Activated T-cell treated with anti-CD3 and anti-CD28 coated beads for 1 hour (primary cell): ENCODE measurements at places on chromosomes 7 and 10.

- DNase-seq: peak; percentile 37
Observed at GRCh38 chr10:62681211-62681940, 123.1 kb upstream of the ADO start.

GRCh38 chr10:45379891-45380540 lies 6.0 kb downstream of the ALOX5 start:
- DNase-seq: no peak

DNA sequence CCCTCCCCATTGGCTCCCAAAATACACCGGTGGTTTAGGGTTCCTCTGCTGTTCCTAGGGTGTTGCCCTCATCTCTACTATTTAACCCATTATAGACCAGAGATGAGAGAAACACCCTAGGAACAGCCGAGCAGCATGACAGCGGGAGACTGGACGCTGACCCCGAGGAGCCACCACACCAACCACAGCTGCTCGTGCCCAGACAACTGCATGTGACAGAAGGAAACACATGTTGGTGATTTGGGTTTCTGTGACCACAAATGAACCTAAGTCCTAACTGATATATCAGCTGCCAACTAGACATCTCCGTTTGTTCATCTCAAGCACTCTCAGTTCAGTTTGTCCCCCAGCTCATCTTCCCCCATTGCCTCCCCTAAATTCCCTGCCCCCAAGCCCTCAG lies 13.4 kb downstream of the CFAP43 start:
- no peak for DNase-seq

DNA sequence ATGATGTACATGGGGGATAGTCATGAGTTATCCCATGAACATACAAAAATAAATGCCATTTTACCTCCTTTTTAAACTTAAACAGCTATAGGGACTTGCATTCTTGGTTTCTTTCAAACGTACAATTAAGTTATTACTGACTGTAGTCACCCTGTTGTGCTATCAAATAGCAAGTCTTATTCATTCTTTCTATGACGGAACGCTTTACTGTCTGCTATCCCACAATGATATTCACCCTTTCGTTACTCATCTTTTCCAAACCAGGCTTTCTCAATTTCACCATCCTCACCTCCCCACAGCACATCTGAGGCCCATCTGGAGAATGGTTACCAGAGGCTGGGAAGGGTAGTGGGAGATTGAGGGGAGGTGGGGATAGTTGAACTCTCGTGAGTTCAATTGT lies 218.8 kb downstream of the PHF14 start:
- no peak for DNase-seq

DNA sequence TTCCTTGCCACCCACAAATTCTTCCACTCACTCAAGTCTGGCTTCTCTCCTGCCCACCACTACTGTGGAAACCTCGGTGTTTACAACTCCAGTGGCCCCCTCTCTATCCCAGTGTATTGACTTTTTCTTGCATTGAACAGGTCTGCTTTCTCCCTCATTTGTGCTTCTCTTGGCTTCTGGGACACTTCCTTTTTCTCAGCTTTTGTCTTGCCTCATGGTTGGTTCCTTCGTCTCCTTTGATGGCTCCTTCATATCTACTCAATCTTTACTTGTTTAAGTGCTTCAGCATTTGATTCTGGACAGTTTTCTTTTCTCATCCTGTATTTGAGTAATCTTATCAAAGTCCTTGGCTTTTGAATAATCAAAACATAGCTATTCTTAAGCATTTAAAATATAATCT lies 35.9 kb upstream of the FAM3C start:
- no peak for DNase-seq

DNA sequence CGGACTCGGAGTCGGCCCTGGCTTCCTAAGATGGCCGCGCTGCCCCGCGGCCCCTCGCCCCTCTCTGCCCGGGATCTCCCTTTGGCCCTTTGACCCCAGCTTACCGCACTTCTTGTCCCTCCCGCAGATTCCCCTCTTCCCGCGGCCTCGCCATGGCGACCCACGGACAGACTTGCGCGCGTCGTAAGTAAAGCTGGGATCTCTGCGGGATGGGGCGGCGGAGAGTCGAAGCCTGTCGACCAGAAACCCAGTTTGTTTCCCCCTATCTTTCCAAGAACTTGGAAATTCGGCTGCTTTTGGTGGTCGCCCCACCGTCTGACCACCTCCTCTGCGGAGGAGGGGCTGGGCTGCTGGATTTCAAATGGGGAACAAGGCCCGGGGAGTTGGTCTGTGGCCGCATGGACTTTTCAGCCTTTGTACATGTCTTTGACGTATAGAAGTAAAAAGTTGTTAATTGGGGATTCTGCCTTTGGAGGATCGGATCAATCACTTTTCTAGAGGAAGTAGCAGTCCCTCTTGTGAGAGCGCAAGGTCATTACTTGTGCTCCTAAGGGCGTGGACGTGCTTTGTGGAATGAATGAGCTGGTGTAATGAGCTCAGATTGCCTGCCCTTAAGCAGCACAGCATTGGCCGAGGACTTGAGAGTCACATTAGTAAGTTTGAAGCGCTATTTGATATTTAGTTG lies 553 bp downstream of the VDAC2 start:
- no peak for DNase-seq

DNA sequence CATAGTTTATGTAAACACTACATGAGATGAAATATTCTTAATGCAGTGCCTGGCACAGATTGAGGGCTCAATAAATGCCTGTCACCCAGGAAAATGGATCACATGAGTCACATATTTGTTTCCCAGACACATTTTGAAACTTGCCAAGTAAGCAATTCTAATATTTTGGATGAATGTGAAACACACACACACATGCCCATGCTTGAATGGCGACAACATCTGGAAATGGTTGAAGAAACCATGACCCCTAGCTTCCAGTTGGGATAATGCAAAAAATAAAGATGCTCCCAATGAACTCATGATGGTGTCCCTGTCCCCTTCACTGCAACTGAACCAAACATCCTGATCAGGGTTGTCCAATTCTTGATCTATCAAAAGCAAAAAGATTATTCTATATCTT lies 797.3 kb downstream of the XPNPEP1 start:
- DNase-seq: no peak

GRCh38 chr7:99679400-99680191 lies at the start of gene CYP3A5:
CYP3A5 (minus strand) TSS chr7:99679996; CDS start chr7:99679896, 100 bp downstream.
- DNase-seq: no peak

DNA sequence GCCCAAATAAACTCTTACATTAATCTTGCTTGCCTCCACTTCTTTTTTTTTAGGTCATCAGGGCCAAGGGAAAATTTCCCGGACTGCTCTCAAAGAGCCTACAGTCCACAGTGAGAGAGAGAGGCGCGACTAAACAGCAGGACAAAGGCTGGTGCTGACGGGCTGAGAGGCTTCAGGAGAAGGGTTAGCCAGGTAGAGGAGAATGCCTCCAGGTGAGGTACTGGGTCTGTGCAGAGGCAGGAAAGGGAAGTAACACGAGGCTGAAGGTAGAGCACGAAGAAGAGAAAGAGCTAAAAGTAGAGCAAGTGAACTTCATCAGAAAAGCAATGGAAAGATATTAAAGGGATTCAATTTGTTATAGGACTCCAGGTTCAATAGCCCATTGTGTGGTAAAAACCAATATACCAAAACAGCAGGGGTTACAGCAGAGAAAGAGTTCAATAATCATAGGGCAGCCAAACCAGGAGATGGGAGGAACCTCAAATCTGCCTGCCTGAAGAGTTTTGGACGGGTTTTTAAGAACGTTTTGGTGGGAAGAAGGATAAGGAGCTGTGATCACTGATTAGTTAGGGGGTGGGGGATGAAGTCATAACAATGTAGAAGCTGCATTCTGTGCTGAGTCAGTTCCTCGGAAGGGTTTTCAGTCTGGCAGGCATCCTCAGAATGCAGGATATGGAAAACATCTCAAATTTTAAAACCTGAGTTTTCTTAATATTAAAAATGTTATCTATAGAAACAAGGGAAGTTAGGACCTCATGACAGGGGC lies 171.5 kb downstream of the AKR1D1 start:
- no peak for DNase-seq

- no peak for DNase-seq
Observed at GRCh38 chr7:32026083-32026425, 44.2 kb downstream of the PDE1C start.

- DNase-seq: no peak
Observed at GRCh38 chr7:97595439-97595838, 136.4 kb upstream of the TAC1 start.

DNA sequence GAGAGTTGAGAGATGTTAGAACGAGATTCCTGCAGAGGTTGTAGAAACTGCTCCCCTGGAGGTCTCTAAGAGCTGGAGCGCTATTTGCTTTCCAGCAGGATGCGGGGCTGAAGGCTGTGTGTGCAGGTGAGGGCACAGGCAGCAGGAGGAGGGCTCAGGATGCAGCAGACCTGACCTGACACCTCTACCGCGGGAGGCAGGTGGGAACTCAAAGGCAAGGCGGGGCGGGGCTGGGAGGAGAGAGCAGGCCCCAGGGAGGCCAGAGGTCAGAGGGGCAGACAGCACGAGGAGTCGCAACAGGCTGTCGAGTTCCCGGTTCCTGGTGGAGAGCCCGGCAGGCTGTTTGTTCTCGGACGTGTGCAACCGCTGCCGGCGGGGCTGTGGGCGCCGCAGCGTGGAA lies 7.9 kb upstream of the CRTAC1 start:
- DNase-seq: no peak

DNA sequence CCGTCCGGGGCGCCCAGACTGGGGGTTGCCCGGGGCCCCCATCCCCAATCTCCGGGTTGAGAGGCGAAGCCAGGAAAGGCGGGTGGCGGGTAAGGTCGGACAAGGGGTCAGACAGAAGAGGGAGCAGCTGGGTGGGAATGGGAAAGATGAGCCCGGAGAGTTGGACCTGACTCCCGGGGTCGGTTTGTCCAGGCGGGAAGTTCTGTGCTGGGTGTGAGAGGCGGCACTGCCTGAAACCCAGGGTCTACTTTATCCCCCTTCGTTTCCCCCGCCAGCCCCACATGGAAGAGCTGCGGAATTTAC lies 675 bp downstream of the SLC4A2 start:
- no peak for DNase-seq

DNA sequence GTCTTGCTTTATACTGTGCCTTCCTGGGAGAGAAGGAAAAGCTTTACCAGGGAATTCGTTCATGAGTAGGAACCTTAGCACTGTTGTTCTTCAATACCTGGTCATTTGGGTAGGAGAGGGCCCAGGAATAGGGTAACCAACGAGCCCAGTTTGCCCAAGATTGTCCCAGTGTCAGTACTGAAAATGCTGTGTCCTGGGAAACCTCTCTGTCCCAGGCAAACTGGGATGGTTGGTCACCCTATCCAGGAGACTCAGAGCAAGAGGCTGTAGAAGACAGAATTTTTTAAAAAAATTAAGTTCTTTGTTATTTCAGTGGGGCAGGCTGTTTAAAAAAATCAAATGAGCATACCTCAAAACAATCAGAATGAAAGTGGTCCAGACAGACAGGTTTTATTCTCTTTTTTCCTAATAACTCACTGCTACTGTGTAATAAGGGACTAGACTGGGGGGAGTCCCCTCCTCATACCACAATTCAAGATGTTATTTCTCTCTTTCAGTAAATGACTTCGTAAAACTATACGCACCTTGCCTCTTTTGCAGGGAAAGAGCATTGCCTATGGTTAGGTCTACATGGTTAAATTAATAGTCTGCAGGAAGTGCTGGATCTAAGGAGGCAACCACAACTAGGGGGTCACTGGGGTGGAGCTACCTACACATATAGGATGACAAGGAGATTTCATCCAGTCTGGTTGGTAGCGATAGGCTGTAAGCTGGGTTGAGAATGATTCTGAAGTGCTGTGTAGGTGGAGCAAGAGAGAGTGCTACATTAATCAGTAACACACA lies 41.1 kb upstream of the FAM133B start:
- no peak for DNase-seq

DNA sequence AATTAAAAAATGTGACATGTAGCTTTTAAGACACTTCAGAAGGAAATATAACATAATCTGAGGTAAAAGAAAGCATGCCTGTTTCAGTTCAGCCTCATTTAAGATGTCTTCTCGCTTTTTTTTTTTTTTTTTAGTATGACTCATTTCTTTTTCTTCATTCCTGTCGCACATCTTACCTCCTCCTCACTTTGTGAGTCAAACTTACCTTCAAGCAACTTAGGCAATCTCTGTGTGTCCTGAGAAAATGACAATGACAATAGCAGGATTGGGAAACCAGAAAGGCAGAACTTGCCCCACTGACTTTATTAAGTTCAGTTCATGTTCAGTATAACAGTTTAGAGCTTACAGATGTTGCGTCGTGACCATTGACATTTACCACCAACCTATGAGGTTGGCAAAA lies 7.7 kb downstream of the PTN start:
- DNase-seq: no peak

GRCh38 chr7:3321206-3321605 lies 20.2 kb downstream of the SDK1 start:
- no peak for DNase-seq

DNA sequence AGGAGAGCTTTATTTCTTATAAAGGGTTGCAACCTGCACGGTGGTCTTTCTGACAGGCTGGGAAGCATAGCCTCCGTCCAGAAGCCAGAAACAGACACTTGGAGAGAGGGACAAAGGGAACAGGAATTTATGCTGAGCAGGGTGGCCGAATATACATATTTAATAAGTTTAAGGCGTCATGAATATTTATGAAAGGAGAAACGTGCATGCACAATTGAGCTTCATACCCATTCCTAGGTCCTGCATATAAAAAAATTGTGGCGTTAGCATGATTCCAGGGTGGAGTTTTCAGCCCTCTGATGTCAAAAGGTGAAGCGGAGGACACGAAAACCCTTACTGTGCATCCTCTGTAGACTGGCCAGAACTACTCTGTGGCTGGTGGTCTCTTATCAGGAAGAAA lies 10.7 kb downstream of the CCDC126 start:
- DNase-seq: no peak

- DNase-seq: no peak
Observed at GRCh38 chr7:45643630-45644029, 69.5 kb downstream of the ADCY1 start.

DNA sequence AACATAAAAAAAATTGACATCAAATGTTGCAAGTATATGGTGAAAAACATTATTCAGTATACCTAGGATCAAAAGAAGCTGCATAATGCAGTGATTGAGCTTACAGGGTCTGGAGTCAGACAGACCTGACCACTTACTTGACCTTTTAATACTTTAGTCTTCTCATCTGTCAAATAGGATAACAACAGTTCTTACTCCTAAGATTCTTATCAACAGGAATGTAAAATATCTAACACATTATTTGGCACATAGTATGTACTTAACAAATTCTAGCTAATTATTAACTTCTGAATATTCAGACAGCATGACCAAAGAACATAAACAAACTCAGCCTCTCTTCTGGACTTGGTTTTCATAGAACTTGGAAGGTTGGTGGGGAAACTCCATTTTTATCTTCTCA lies 45.6 kb upstream of the PIP4K2A start:
- DNase-seq: no peak

DNA sequence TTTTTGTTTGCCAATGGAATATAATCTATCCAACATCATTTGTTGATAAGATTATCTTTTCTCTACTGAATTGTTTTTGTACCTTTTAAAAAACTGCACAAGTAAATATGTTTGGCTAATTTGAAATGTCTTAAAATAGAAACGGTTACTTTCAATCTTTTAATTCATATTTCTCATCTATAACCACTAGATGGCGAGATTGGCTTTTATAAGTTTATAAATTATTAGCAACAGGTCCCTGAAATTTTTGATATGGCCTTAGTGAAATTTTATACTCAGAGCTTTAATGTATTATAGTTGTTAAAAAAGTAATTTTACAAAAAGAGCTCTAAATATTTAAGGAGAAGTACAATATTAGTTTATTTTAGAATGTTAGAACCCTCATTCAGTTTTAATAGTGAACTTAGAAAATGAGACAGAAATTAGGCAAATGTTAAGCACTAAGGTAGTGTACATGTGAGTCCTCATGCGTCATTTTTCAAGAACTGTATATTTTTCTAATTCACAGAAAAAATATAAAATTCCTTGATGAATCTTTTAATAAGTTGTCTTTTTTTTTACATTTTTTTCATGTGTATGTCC lies 592.5 kb downstream of the ARL4A start:
- DNase-seq: no peak
